Upper lobe of left lung (tissue), 6 donors: ENCODE measurements at places on chromosomes 16 and 17. TPM values are rescaled to one million over a fixed set of nuclear protein-coding genes. Genes with fewer than 3 reads are reported as not detected.

DNA sequence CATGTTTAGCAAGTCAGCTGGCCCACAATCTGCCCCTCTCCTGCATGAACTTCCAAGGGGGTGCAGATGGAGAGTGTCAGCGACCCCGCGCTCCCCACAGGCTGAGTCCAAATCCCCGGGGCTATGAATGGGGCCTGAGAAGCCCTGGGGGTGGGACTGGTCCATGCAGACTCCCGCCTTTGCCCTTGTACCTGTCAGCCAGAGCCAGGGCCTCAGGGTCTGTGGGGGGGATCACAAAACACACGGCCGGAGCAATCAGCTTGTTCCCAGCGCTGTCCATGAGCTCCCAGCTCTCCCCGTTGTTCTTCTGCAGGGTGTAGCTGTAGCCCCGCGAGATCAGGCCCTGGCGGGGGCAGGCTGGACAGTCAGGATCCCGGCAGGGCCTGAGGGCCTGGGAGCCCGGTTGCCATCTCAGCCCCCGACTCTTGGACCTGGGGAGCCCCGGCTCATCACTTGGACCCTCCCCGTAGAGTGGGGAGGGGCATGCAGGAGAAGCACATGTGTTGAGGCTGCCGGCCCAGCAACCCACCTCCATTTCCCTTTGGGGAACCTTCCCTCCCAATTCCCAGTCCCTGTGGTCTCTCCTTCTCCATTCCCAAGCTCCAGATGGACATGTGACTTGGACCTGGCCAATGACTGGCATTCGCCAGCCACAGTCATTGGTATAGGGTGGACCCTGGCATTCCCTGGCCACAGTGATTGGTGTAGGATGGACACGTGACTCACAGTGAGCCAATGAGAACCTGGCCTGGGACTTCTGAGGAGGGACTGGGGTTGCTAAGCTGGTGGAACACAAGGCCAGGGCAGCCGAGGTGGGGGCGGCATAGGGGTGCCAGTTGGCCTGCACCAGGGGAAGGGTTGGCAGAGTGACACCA, 42.4 kb downstream of the PPL start:
- DNase-seq, result peak; percentile 40

DNA sequence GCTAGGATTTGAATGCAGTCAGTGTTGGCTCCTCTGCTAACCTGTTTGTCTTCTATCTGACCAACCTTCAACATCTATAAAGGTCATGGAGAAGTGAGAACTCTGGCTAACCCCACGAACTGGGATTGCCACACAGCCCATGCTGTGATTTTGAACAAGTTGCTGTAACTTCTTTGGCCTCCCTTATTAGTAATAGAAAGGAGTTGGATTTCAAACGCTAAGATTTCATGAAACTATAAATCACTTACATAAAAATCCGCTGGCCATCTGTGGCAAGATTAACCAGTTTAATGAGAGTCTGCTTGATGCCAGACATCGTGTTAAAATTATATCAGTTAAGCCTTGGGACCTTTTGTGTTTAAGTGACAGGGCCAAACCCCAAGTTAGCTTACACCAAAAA, 53.4 kb downstream of the HSD17B2 start:
- DNase-seq, result no peak

DNA sequence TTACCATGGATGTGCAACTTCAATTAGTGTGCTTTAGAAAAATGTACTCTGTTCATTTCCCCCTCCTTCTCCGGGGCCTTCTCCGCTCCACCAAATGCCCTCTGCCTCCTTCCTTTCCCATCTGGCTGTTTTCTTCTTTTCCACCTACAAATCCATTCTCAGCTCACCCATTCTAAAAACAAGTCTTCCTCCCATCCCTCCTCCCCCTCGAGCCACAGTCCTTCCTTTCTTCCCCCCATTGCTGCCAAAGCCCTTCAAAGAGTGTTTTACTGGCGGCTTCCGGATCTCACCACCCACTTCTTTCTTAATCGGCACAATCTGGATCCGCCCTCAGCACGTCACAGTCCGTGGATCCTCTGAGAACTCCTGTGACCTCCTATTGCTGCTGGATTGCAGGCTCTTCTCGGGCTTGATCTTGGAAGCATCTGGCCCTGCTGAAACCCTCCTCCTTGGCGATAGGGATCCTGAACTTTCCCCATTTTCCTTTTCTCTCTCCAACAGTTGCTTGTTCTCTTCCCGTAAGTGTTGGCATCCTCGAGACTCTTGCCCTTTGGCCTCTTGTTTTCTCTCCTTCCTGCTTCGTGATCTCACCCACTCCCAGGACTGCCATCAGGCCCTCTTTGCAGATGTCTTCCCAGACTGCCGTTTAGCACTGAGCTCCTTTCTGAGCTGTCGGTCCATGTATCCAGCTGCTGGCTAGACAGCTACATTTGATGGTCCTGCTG, 36.0 kb upstream of the FBXO47 start:
- no peak for DNase-seq

GRCh38 chr17:50150354-50151040, at the start of gene PPP1R9B:
TSS of gene PPP1R9B (minus strand) at chr17:50150677. CDS start at chr17:50150513, 164 bp downstream.
- no peak for DNase-seq

GRCh38 chr17:9177212-9177611, 155.9 kb downstream of the NTN1 start:
- no peak for DNase-seq

DNA sequence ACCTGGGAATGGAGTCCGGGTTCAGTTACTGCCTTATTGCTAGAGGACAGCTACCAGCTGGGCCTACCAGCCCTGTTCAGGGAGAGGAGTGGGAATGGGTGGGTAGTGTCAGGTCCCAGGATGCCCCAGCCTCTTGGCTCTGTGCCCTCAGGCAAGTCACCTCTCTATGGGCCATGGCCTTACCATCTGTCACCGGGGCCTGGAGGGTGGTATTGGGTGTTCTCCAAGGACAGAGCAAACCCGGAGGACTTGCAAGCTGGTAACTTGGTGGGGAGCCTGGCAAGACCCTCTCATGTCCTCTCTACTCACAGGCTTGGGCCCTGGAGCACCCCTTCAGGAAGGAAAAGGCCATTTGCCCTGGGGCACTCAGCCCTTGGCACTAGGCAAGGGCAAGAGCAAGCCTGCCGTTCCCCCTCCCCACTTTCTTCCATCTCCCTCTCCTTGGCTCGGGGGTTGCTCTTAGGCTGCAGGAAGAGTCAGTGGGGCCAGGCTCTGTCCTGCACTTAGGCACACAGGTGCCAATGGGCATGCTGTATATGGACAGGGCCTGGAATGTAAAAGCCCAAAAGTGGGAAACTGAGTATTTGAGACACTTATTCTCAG, 170.0 kb upstream of the ZNF267 start:
- DNase-seq, result no peak

GRCh38 chr16:48574766-48575165, 35.2 kb downstream of the N4BP1 start:
- no peak for DNase-seq

GRCh38 chr17:57370619-57371018, 114.3 kb downstream of the MSI2 start:
- DNase-seq, result no peak

DNA sequence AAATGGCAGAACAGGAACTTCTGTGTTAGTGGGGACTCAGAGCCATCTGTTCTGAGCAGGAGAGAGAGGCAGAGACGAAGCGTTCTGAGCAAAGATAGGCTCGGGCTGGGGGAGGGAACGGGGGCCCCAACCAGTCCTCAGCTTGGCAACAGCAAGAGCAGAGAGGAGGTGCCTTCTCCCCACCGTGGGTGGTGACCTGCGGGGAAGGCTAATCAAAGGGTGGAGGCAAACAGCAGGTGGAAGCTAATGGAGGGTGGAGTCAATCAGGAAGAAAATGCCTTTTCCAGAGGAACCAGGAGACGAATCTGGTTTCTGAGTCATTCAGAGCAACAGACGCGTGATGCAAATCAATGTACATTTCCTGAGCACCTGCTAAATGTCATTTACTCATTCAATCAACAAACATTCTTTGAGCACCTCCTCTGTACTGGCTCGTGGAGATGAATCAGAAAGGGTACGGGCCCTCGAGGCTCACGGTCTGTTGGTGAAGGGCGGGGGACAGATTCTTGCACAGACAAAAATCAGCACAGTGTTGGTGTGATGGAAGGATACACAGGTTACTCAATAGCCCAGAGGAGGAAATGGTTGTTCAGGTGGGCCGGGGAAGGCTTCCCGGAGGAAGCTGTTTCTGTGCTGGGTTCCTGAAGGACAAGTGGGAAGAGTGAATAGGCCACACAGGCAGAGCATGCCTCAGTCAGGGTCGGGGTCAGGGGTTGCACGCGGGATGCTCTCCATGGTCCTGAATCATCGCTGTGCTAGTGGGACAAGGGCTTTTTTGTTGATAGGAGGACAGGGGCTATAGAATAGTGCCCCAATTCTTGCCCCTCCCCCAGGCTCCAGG, 5.7 kb upstream of the SPNS2 start:
- DNase-seq, result no peak

Gene HLF
- 45.1 TPM for total RNA-seq

Gene CCL7
- not detected for total RNA-seq
